ENCODE measurements at places on chromosomes 7 and 10.

DNA sequence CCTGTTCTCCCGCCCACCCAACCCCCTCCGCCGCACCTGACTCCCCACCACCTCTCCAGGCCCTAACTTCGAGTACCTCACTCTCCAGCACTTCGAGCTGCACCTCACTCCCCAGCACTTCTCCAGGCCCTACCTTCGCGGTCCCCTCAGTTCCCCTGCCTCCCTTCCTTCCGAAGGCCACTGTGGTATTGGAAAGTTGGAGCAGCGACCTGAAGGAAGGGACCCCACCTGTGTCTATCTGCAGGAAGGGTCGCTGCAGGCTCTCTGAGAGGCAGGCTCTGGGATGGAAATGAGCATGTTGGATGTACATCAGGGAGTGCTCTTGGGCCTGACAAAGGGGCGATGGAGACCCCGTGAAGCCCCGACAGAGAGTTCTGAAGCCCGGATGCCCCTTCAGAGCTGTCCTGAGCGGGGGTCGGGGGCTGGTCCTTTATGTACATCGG lies 122.2 kb downstream of the PRKAG2 start:
- DNase-seq, result no peak

GRCh38 chr7:96675548-96675947 lies 34.1 kb downstream of the SEM1 start:
- no peak for DNase-seq

- no peak for DNase-seq
Measured at GRCh38 chr7:128734890-128735289, 4.3 kb upstream of the CALU start.

DNA sequence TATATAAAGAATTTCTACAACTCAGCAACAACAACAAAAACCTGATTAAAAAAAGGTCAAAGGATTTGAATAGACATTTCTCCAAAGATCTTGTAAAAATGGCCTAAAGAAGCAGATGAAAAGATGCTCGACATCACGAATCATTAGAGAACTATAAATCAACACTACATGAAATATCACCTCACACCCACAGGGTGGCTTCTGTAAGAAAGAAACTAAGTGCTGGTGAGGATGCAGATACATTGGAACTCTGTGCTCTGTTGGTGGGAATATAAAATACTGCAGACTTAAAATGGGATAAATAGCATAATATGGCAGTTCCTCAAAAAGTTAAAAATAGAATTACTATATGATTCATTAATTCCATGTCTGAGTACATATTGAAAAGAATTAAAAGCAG lies 38.3 kb upstream of the CDCA7L start:
- DNase-seq, result no peak

- no peak for DNase-seq
Measured at GRCh38 chr7:23471106-23471859, 992 bp upstream of the IGF2BP3 start.

GRCh38 chr10:101843032-101844021 lies at the start of gene KCNIP2:
TSS of gene KCNIP2 (minus strand) at chr10:101843800. CDS start at chr10:101843568, 232 bp downstream.
- peak; percentile 31 for DNase-seq

DNA sequence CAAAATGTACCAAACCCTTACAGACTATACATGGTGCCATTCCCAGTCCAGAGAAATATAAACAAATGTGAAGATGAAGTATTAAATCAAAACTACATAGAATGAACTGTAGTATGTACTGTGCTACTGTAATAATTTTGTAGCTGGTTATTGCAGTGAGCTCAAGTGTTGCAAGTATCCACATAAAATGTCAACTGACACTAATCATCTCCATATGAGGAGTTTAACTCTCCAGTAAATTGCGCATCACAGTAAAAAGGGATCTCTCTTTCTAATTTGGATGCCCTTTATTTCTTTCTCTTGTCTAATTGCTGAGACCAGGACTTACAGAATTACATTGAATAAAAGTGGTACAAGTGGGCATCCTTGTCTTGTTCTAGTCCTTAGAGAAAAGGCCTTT lies 165.5 kb downstream of the CPED1 start:
- no peak for DNase-seq

DNA sequence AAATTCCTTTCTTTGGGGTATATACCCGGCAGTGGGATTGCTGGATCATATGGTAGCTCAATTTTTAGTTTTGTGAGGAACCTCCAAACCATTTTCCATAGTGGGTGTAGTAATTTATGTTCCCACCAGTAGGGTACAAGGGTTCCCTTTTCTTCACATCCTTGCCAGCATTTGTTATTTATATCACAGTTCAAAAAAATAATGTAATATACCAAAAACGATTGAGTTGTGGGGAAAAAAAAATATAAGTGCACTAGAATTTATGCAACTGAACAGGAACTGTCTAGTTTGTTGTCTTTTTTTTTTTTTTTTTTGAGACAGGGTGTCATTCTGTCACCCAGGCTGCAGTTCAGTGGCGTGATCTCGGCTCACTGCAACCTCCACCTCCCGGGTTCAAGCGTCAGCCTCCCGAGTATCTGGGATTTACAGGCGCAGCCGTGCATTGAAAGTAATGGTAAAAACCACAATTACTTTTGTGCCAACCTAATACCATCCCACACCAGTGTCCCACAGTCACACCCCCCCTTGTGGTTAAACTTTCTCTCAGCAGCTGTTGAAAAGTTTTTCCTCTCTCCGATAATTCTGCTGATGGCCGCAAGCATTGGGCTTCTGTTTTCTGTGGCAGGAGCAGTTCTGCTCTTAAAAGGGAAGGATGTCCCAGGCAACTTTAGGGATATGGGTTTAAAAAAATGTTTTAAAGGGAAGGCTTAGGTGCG lies 6.8 kb upstream of the LAT2 start:
- DNase-seq, result no peak

DNA sequence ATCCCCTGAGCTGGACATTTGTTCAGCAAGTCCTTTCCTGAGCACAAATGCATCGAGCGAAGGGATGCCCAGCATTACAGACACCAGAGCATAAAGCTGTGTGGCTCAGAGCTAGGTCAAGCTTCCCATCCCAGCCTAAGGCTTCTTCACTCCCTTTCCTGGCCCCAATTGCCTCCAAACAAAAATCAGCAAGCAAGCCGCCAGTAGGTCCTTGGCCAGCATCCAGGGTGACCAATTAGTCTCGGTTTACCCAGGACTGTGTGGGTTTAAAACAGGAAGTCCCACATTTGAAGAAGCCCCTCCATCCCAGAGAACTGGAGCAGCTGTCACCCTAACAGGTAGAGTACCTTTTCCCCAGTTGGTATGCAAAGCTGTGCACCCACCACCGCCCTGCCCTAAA lies 51.2 kb downstream of the PRKAG2 start:
- no peak for DNase-seq

- no peak for DNase-seq
Measured at GRCh38 chr10:11448190-11448544, 163.3 kb downstream of the USP6NL start.

- DNase-seq, result no peak
Measured at GRCh38 chr10:132957981-132958882, 15.9 kb upstream of the CFAP46 start.

- no peak for DNase-seq
Measured at GRCh38 chr10:113175176-113175575, 225.1 kb downstream of the TCF7L2 start.

DNA sequence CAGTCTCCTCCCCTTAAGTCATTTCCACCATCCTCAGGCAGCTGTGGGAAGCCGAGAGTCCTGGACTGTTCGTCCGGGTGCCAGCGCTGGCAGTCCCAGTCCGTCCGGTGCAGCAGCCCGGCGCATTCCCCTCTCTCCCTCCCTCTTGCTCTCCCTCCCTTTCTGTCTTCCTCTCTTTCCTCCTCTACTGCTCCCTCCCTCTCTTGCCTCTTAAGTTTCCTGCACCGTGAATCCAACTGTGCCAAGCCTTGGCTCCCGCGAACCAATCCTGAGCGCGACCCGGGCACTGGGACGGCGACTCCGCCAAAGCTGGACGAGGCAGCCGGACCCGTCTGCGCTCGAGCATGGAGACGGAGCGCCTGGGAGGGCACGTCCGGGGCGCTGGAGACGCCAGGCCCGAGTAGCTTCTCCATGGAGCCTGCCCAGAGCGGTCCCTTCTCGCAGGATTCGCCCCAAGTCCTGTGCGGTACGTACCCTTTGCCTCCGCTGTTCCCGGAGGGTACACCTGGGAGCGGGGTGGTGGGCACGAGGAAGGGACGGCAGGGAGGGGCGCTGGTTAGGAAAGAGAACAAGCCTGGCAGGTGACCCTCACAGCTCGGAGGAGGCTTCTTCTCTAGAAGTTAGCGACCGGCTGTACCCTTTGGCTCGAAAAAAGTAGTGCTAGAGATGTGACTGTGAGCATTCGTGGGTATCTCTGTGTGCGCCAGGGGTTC lies 1.0 kb downstream of the NXPH1 start:
- DNase-seq, result no peak

GRCh38 chr7:138804618-138805017 lies 6.6 kb upstream of the ATP6V0A4 start:
- DNase-seq, result no peak

GRCh38 chr10:5894873-5895272 lies 4.8 kb downstream of the FBH1 start:
- DNase-seq, result no peak

DNA sequence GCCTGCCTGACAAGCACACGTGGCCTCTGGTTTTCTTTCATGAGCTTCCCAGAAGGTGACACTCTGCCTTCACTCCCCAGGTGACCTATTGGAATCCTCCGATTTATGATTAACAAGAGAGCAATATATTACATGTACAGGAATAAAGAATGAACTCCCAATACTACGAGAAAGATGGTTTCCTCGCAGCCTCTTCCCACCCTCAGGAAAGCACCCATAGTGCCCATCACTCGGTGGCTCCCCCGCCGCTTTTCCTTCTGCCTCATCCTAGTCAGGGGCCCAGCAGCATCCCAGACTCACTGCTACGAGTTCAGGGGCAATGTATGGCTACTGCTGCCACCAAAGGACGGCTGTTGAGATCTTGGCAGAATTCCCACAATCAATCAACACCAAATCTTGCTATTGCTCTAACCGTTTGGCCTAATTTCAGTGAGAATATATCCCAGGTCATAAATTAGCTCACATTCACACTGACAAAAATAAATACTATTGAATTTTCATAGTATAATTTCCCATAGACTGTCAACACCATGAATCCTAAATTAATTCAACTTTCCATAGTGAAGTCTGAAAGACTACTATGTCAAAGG lies 196.3 kb downstream of the TNS3 start:
- no peak for DNase-seq

- DNase-seq, result no peak
Measured at GRCh38 chr7:133668296-133669060, 415.6 kb downstream of the EXOC4 start.

- DNase-seq, result no peak
Measured at GRCh38 chr10:90314718-90315117, 543.1 kb downstream of the HTR7 start.

- DNase-seq, result peak; percentile 51
Measured at GRCh38 chr7:111098011-111098925, 7.3 kb downstream of the LRRN3 start.

- peak; percentile 43 for DNase-seq
Measured at GRCh38 chr10:13074563-13075451, 25.2 kb upstream of the OPTN start.

- no peak for DNase-seq
Measured at GRCh38 chr7:130777426-130777825, 43.4 kb upstream of the KLF14 start.

GRCh38 chr10:9786101-9786500 lies 1231.6 kb upstream of the CELF2 start:
- no peak for DNase-seq

DNA sequence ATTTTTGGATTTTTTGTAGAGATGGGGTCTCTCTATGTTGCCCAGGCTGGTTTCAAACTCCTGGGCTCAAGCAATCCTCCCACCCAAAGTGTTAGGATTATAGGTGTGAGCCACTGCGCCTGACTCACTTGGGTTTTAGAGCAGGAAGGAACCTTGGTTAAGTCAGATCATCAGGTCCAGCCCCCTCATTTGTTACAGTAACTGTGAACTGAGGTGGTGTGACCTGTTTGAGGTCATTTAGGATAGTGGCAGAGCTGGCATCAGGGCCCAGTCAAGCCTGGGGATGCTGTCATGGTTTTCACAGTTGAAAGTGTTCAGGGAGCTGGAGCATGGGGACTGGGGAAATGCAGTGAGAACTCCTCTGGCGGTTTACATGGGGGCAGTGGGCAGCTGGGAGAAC lies 159.6 kb downstream of the TAX1BP1 start:
- peak; percentile 5 for DNase-seq

GRCh38 chr7:70098905-70099672 lies 500.8 kb downstream of the AUTS2 start:
- no peak for DNase-seq

GRCh38 chr7:90222390-90222789 lies 10.8 kb downstream of the STEAP2 start:
- no peak for DNase-seq

- DNase-seq, result no peak
Measured at GRCh38 chr10:93461109-93461806, 20.9 kb downstream of the MYOF start.

- DNase-seq, result no peak
Measured at GRCh38 chr10:99888622-99889021, 106.2 kb downstream of the ABCC2 start.

DNA sequence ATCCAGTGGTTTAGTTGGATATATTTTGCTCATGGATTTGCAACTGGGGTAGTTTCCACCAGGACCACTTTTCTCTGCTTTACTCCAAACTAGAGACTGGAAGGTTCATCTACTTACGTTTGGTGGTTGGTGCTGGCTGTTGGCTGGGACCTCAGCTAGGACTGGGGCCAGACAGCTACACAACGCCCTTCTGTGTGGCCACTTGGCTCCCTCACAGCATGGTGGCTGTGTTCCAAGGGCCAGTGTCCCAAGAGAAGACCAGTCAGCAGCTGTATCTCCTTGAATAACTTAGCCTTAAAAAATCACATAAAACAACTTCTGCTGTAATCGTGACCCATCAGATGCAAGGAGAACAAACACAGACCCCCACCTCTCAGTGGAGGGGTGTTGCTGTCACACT lies 4.2 kb upstream of the KCNH2 start:
- DNase-seq, result no peak

DNA sequence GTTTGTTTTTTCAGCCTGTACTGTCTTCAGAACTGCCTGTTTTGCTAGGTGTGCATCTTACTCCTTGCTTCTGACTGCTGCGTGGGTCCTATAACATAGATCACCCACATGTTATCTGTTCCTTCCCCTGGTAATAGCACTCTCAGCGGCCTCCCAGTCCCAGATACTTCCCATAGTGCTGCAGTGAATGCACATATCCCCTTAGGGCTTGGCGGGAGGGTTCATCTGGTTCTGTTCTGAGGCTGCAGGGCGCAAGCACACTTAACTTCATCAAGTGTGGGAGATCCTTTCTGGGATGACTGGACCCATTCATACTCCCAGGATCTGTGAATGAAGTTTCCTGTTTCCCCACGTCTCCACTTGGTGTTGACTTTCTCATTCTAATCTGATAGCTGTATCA lies 90.7 kb downstream of the CELF2 start:
- DNase-seq, result no peak

DNA sequence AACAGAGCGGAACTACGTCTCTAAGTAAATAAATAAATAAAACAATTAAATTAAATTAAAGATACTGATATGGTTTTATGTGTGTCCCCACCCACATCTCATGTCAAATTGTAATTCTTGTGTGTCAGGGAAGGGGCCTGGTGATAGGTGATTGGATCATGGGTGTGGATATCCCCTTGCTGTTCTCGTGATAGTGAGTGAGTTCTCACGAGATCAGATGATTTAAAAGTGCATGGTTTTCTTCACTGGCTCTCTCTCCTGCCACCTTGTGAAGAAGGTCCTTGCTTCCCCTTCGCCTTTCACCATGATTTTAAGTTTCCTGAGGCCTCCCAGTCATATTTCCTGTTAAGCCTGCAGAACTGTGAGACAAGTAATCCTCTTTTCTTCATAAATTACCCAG lies 29.0 kb upstream of the OGDHL start:
- no peak for DNase-seq

Measured in activated T-cell treated with anti-CD3 and anti-CD28 coated beads for 24 hours (primary cell).